ENCODE measurements at places on chromosomes 12 and 14. TPM values are rescaled to one million over a fixed set of nuclear protein-coding genes. Genes with fewer than 3 reads are reported as not detected.

POTEG gene
- not detected for polyA plus RNA-seq

GARIN6 gene
- not detected for polyA plus RNA-seq

TAS2R50 gene
- not detected for polyA plus RNA-seq

GPR68 gene
- polyA plus RNA-seq = 0.37 TPM

LPCAT3 gene
- polyA plus RNA-seq = 54.0 TPM

HAL gene
- polyA plus RNA-seq = 0.02 TPM

GCH1 gene
- 1.3 TPM for polyA plus RNA-seq

MYF5 gene
- not detected for polyA plus RNA-seq

CCDC175 gene
- polyA plus RNA-seq = not detected

FOXN4 gene
- not detected for polyA plus RNA-seq

DNA sequence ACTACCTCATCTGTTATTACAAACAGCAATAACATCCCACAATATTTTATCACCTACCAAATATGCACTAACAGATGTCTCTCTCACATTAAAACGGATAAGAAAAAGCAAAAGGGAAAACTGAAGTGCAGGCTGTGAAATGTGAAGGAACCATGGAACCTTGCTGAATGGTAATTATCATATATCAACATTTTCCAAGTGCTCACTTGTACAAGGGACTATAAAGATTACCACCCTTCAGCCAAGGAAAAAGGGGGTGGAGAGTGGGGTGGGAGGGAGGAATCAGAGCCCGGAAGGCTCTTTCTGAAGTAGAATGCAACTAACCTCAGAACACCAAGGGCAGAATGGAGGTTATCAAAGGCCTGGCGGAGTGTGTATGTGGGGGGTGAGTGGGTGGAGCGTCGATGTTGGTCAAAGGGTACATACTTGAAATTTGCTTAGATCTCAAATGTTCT is 1.2 kb downstream of the SNX6 start:
- peak; percentile 39 for DNase-seq

DNA sequence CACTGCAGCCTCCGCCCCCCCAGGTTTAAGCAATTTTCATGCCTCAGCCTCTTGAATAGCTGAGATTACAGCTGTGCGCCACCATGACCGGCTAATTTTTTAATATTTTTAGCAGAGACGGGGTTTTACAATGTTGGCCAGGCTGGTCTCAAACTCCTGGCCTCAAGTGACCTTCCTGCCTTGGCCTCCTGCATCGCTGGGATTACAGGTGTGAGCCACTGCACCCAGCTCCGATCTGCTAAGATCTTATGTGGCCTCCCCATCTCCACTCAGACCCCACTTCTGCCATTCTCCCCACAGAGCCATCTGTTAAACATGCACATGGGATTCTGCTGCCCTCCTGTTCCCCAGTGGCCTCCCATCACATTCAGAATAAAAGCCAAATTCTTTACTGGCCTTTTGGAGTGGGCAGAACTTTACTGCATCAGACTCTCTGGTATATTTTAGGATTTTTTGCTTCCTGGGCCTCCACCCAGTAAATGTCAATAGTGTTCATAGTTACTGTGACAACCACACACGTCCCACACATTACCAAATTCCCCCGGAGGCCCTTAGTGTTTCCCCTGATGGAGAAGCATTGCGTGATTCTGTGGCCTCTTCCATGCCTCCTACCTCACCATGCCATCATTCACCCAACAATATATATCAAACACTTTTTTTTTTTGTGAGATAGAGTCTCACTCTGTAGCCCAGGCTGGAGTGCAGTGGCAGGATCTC is 96.3 kb downstream of the PTPN11 start:
- DNase-seq = no peak

DNA sequence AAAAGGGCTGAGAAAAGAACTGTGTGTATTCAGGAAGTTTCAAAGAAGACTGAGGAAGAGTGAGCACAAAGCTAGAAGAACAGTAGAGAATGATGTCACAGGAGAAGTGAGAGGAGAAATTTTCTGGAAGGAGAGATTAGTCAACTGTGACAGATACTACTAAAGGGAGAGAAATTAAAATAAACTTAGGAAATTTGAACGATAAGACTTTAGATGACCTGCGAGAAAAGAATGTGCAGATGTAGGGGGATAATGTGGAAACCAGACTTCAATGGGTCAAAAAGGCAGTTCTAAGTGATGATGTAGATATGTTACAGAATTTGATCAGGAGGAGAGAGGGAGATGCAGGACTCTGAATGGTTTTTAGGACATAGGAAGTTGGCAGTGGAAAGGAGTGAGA is 287.4 kb downstream of the SYT1 start:
- DNase-seq = peak; percentile 28

- peak; percentile 47 for DNase-seq
These were observed 102.9 kb downstream of the RASSF9 start for GRCh38 chr12:85733221-85733840.

DNA sequence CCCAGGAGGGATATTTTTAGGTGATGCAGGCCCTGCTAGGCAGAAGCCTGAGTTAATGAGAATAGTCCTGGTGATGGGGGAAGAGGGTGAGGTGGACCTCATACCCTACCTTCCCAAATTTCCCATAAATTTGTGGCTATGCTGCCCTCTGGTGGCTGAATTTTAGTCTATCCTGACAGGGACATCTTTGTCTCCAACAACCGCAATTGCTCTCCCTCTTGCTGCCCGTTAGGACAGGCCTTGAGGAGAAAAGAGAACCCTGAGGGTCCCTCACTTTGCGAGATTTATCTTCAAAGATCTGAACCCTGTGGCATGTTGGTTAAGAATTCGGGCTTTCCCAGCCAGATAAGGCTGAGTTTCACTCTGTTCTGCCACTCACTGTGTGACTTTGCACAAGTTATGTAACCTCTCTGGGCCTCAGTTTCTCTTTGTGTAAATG is 9.8 kb upstream of the ZNF385A start:
- DNase-seq = peak; percentile 34

- peak; percentile 24 for DNase-seq
These were observed 201.3 kb downstream of the GPHN start for GRCh38 chr14:66709291-66709690.

DNA sequence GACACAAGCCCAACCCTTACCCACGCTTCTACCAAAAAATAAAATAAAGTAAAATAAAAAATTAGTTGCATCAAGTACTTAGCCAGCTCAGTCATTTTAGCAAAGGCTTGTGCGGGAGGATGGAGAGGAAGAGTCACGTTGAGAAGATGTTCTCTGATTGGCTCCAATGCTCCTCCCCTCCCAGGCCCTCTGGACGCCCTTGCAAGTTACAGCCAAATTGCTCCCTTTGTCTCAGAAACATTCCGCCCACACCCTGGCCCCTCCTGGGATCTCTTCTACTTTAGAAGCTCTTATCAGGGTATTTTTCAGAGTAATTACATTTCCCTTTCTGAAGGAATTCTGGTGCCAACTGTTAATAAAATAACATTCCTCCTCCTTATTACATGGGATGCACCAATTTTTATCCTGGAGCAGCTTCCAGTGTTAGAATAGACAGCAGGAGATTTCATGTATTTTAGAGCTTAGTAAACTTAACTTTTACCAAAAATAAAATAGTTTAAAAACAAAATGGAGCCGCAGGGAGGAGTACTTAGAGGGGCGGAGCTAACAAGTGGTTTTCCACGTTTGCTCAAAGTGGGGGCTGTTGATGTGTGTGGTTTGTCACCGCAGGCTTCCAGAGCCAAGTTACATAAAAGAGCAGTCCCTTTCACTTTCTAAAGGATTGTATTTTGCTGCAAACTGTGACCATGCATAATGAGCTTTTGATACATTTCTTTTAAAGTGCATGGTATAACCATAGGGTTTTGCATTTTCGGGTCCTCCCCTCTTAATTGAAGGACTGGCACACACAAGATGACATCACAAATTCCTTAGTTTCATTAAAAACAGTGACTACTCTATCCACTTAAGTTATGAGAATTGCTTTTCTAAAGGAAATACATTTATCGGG is 71.7 kb upstream of the RAP1B start:
- peak; percentile 85 for DNase-seq

DNA sequence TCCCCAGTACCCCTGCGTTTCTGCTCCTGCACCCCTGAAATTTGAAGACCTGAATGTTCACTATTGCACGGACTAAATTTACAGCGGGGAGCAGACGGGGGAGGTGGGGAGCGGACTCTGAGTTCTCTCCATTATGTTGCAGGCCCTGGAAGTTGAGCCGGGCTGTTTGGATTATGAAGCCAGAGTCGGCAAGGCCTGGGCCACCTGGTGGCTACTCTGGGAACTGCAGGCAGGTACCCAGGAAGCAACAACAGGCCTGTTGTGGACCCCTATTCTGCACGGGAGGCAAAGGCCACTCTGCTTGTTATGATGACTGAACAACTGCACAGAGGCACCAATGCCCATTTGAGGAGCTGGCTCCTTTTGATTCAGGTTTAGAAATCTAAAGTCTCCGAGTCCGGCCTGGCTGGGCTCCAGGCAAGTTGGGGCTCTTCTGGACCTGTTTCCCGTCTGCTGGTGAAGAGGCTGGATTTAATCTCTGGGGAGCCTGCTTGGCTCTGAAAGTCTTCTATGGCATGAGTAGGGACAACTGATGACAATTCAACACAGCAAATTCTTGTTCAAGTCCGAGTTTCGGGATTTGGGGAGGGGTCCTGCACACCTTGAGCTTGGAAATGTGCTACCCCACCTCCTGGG is 34.1 kb upstream of the FAM181A start:
- peak; percentile 48 for DNase-seq

Data from fibroblast of lung (primary cell).